ENCODE measurements at places on chromosomes 5 and 9.

- DNase-seq, result no peak
These were observed 10.3 kb downstream of the WWC1 start for GRCh38 chr5:168301593-168302390.

- no peak for DNase-seq
These were observed 314.0 kb downstream of the ARHGEF28 start for GRCh38 chr5:73940026-73940425.

- no peak for DNase-seq
These were observed 58.0 kb upstream of the RNF130 start for GRCh38 chr5:180129291-180130190.

DNA sequence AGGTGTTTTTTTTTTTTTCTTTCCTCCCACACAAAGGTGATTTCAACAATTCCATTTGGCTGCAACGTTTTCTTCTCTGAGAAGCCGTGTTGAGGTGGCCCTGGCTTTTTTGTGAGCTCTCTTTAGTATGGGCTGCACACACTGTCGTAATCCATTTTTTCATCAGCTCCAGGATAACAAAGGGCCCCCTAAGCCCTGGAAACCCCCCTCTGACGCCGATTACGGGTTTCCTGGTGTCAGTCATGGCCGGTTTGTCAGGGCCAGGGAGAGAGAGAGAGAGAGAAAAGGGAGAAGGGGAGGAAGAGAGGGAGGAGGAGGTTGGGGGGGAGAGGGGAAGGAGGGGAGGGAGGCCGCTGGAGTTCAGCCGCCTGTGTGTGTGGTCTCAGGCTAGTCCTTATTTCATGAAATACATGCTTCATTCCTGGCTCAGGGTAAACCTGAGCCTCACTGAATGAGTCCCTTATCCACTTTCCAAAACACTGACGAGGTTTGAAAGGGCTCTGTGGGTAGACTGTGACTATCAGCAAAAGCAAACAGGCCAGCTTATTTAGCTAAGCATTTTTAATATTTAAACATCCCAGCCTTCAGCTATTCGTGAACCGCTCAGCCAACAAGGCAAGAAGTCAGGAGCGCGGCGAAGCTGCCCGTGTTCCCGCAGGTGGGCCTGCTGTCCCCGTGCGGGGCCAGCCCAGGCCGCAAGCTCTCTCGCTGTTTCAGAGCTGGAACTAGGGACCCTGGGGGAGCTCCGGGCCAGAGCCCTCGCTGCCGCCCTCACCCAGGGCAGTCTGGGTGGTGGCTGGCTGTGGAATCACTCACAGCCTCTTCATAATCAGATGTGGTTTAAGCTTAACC lies 172.8 kb downstream of the ERCC6L2 start:
- DNase-seq, result peak; percentile 46

DNA sequence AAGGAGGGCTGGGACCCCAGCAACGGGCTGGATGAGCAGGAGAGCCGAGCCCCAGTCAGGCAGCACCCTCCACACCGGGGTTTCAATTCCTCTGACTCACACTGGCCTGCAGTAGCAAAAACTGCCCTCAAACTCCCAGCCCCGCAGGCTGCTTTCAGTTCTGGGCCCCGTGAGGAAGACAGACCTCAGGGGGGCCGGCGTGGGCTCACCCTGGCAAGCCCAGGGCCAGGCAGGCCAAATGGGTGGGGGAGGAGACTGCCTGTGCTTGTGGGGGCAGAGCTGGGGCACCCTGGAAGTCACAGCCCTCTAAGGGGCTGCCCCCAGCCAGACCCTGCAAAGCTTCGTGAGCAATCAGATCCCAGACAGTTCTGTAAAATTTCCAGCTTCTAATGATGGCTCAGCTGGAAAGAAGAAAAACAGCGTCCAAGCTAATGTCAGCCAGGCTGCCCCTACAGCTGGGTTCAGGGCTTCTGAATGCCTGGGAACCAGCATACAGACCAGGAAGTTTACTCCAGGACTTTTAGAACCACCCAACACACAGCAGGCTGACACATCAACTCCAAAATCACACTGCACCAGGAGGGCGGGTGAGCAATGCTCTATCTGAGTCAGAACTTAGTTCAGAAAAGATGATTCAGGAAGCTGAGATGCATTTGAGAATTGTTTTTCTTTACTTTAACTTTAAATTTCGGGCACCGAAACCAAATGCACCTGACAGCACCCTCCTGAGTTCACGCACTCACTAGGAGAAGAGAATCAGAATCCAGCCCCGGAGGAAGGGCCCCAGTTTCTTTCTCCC lies 34.7 kb downstream of the LPCAT1 start:
- no peak for DNase-seq

DNA sequence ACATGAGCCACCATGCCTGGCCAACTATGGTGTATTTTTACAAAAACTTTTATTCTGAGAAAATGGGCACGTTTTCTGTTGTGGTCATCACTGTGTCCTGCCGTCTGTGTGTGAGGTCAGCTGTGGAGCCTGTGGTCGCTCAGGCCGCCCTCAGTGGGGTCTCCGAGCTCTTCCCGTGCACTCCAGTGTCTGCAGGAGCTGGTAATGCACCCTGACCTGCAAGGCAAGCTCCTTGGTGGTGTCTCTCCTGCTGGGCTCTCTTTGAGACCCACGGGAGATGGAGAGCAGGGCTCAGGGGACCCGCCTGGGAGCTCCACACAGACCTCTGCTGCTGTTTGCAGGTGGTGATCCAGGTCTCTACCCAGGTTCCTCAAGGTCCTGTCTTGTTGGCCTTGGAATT lies 9.6 kb upstream of the AHRR start:
- no peak for DNase-seq

GRCh38 chr5:159458217-159458711 lies 128.0 kb upstream of the IL12B start:
- DNase-seq, result no peak

GRCh38 chr9:2298217-2298616 lies 283.1 kb downstream of the SMARCA2 start:
- no peak for DNase-seq

- DNase-seq, result no peak
These were observed 1583.2 kb upstream of the WWC1 start for GRCh38 chr5:166708291-166708690.

DNA sequence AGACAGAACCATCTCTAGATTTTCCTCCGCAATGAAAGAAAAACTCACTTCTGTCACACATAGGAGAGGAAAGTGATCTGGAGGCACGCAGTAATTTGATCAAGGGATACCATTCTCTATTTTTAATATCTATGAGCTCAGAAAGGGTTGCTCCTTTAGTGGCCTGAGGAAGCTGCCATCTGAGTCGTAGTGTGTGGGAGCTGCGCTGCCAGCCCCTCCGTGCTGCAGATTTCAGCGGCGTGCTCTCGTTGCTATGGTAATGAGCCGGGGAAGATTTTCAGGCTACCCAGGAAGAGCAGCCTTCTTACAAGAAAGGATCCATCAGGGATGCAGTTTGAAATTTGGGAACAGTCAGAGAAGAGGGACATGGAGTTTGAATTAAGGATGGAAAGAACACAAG lies 17.1 kb upstream of the GOLM1 start:
- DNase-seq, result no peak

- no peak for DNase-seq
These were observed 3.6 kb upstream of the RORB start for GRCh38 chr9:74493512-74493911.

DNA sequence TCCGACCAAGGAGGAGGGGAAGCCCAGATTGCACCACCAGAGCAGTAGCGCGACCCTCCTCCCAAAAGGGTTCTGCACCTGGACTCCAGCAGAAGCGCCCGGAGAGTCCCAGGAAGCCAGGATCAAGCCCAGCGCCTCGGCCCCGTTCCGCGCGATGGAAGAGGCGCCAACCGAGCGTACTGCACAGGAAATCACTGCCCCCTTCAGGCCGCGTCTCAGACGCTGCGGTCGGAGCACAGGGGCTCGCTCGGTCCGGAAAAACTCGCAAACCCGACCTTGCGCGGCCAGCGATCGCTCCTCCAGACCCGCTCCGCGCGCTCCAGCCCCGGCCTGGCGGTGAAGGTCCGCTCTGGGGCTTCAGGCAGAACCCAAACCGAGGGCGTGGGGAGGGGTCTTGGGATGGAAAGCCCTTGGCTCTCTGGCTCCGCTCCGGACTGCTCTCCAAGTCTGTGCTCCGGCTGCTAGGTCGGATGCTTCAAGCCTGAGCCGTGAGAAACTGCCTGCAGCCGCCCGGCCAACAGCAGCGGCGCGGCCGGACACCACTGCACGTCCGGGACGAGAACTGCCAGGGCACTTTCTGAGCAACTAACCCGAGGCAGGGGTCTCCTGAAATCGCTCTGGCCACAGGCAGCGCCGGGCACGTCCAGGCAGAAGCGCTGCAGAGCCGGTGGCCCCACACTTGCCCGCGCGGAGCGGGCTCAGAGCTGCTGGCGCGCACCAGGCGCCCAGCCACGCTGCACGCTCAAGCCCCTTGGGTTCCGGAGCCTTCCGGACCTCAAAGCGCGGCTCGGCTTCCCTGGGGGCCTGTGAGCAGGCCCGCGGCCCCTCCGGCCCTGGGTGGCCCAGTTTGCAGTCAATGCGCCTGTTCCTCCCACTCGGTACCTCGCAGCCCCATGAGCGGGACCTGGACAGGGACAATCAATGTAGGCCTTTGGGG lies 1.3 kb downstream of the GABBR2 start:
- DNase-seq, result peak; percentile 87

GRCh38 chr5:149765932-149766331 lies 35.8 kb downstream of the PPARGC1B start:
- DNase-seq, result peak; percentile 47

GRCh38 chr5:135473956-135474670 lies 22.0 kb upstream of the TIFAB start:
- DNase-seq, result no peak

GRCh38 chr9:69976152-69976551 lies 67.5 kb upstream of the MAMDC2 start:
- DNase-seq, result no peak

- no peak for DNase-seq
These were observed 469.7 kb downstream of the PRELID2 start for GRCh38 chr5:145365464-145365863.

DNA sequence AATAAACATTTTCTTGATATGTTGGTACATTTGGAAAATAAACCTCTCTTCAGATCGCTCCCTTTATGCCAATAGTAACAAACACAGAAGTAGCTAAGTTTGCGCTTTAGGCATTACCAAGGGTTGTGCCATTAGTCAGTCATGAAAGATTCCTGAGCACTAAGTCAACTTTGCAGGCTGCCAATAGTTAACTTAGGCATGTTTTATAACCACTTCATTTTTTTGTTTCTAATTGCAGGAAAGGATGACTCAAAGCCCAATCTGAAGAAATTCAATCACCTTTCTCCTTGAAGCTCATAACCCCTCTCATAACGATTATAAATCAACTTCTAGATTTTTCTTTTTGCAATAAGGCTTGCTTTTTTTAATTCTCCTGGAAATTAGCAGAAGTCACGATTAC lies 517.0 kb downstream of the AGTPBP1 start:
- no peak for DNase-seq

DNA sequence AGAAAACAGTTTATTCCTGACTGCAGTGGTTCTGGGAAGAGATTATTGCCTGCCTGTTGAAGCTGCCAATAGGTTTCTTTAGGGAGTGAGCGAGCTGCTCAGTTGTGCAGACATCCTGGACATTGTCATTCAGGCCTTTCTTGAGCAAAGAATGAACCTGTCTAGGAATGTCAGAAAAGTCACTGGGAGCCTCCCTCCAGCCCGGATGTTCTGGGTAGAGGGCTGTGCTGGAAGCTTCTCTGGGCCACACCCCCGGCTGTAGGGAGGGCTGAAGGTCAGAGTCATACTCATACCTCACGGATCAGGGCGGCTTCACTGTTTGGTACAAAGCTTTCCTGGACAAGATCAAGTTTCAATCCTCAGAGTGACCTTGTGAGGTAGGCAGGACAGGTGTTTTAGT lies 33.4 kb upstream of the TBC1D2 start:
- no peak for DNase-seq

- no peak for DNase-seq
These were observed 6.1 kb upstream of the PRUNE2 start for GRCh38 chr9:76911971-76912370.

GRCh38 chr9:127390563-127390962 lies 6.4 kb upstream of the SLC2A8 start:
- DNase-seq, result no peak

GRCh38 chr9:86843206-86843605 lies 104.1 kb downstream of the GAS1 start:
- no peak for DNase-seq

- no peak for DNase-seq
These were observed 276.1 kb downstream of the ADGRV1 start for GRCh38 chr5:90834711-90835110.

- peak; percentile 80 for DNase-seq
These were observed 83.4 kb downstream of the GCNT1 start for GRCh38 chr9:76542360-76542759.
